ENCODE measurements at places on chromosomes 1 and 21. TPM values are rescaled to one million over a fixed set of nuclear protein-coding genes. Genes with fewer than 3 reads are reported as not detected.
A peak's percentile ranks its signal among the peaks of the same experiment; 100 is the strongest.

DNA sequence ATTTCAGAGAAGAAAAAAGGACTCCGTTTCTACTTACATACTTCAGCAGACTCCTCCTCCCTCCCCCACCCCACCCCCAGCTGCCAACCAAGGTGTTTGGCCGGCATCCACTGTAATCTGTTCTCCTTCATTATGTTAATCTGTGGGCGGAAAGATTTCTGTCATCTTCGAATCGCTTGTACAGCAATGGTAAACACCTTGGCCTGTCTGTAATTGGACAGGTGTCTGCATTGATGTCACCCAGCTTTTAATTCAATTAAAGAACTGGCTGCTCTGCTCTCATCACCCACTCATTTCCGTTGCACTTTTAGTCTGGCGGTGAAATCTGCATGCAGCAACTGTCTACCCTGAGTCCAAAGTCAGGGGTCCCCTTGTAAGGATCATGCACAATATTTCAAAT is 368.6 kb downstream of the USH2A start:
- H3K36me3 ChIP-seq, result no peaks in the 10 kb centered on the region
- H3K27me3 ChIP-seq, result no peaks in the 10 kb centered on the region
- H3K27ac ChIP-seq, result no peak overlapping the region
- DNase-seq, result no peak
- H3K4me1 ChIP-seq, result no peaks in the 10 kb centered on the region
- H3K4me3 ChIP-seq, result no peak overlapping the region

GRCh38 chr1:177281901-177282300 is 111.1 kb downstream of the BRINP2 start:
- no peak for DNase-seq
- no peaks in the 10 kb centered on the region for H3K27me3 ChIP-seq
- H3K4me1 ChIP-seq, result no peaks in the 10 kb centered on the region
- no peaks in the 10 kb centered on the region for H3K36me3 ChIP-seq
- no peak overlapping the region for H3K4me3 ChIP-seq
- no peak overlapping the region for H3K27ac ChIP-seq

DNA sequence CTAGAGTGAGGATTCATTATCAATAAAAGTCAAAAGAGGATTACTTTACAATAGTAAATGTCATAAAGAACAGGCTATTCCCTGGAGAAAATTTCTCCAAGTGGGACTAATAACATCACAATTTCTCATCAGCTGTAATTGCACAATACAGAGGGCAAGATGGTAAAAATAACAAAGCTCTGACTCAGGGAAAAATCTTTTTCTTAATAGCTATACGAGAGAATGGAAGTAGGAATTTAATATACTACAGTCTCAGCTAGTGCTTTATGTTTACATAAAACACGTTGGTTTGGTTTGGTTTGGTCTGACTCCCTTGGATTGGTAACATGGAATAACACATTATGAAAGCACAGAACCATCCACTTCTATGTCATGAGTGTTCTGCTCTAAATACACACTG is 397.6 kb downstream of the LRRIQ3 start:
- H3K27me3 ChIP-seq, result no peaks in the 10 kb centered on the region
- no peak for DNase-seq
- H3K4me3 ChIP-seq, result no peak overlapping the region
- no peak overlapping the region for H3K27ac ChIP-seq
- H3K36me3 ChIP-seq, result no peaks in the 10 kb centered on the region
- no peaks in the 10 kb centered on the region for H3K4me1 ChIP-seq

DNA sequence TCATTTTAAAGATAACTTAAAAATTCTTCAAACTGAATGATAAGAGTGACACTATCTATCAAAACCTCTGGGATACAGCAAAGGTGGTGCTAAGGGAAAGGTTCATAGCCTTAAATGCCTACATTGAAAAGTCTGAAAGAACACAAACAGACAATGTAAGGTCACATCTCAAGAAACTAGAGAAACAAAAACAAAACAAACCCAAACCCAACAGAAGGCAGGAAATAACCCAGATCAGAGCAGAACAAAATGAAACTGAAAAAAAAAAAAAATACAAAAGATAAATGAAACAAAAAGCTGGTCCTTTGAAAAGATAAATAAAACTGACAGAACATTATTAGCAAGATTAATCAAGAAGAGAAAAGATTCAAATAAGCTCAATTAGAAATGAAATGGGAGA is 6.8 kb downstream of the ODF2L start:
- H3K27ac ChIP-seq, result no peak overlapping the region
- H3K36me3 ChIP-seq, result no peaks in the 10 kb centered on the region
- H3K27me3 ChIP-seq, result no peaks in the 10 kb centered on the region
- H3K4me1 ChIP-seq, result peaks cover 8% of the 10 kb centered on the region

GRCh38 chr1:209598227-209598626 is 14.7 kb downstream of the CAMK1G start:
- no peaks in the 10 kb centered on the region for H3K4me1 ChIP-seq
- H3K4me3 ChIP-seq, result no peak overlapping the region
- H3K27me3 ChIP-seq, result peaks cover 4% of the 10 kb centered on the region
- H3K27ac ChIP-seq, result no peak overlapping the region
- no peak for DNase-seq
- H3K36me3 ChIP-seq, result no peaks in the 10 kb centered on the region

- H3K4me1 ChIP-seq, result no peaks in the 10 kb centered on the region
- DNase-seq, result no peak
- H3K27me3 ChIP-seq, result no peaks in the 10 kb centered on the region
- no peaks in the 10 kb centered on the region for H3K36me3 ChIP-seq
- no peak overlapping the region for H3K4me3 ChIP-seq
Observed at GRCh38 chr21:41869771-41870170, 9.4 kb downstream of the PRDM15 start.

GRCh38 chr1:30036666-30037065 is 686.7 kb downstream of the MATN1 start:
- no peak overlapping the region for H3K4me3 ChIP-seq
- DNase-seq, result no peak
- H3K36me3 ChIP-seq, result no peaks in the 10 kb centered on the region
- H3K4me1 ChIP-seq, result peaks cover 3% of the 10 kb centered on the region

DNA sequence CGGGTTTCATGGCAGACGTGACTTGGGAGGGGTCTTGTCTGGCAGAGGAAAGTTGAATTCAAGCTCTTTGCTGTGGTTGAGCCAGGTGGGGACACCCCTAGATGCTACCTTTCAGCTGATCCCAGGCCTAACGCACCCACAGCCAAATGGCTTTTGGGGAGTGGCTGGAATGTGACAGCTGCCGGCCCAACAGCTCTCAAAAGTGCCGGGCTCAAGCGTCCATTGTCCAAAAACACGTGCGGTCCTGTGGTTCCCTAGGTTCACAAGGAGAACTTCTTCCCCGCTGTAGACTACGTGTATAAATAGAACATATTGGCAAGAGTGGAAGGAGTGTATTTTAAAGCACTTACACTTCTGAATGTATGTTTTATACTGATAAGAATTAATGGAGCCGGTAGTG is 87.1 kb upstream of the ARHGEF16 start:
- no peak for DNase-seq
- peaks cover 21% of the 10 kb centered on the region for H3K4me1 ChIP-seq
- H3K36me3 ChIP-seq, result no peaks in the 10 kb centered on the region
- H3K27ac ChIP-seq, result no peak overlapping the region

DNA sequence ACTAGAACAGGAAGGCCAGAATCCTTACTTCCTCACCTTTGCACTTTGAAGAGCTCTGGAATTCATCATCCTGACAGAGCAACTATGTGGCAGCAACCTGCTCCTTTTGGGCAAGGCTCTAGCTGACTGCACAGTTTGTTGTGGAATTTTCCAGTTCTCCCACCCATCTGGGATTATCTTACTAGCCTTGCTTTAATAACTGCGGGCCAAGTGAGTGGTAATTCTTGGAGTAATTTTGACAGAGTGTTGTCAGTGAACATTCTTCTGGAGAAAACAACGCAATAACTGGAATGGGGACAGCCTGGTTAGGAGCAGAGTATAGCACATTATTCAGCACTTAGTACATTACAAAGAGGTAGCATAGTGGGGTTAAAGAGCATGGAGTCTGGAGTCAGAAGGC is 75.3 kb downstream of the NTMT2 start:
- H3K4me1 ChIP-seq, result peaks cover 12% of the 10 kb centered on the region
- H3K4me3 ChIP-seq, result no peak overlapping the region
- H3K27me3 ChIP-seq, result no peaks in the 10 kb centered on the region

- H3K4me1 ChIP-seq, result peaks cover 32% of the 10 kb centered on the region
- DNase-seq, result no peak
- H3K27ac ChIP-seq, result peak overlapping the region; percentile 71
- H3K36me3 ChIP-seq, result no peaks in the 10 kb centered on the region
- no peaks in the 10 kb centered on the region for H3K27me3 ChIP-seq
- H3K4me3 ChIP-seq, result no peak overlapping the region
Observed at GRCh38 chr1:229058729-229059128, 212.2 kb upstream of the RAB4A start.

DNA sequence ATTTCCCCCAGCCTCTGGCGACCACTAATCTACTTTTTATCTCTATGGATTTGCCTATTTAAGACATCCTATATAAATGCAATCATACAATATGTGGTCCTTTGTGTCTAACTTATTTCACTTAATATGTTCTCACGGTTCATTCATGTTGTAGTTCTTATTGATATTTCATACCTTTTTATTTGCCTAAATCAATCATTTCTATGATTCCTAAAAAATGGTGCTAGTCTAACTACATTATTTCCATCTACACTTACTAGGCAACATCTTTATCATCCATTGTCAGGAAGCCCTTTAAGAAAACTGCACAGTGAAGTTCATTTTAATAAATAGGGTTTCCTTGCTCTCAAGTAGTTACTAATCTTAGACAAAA is 380 bp upstream of the FBXO28 start:
- H3K4me3 ChIP-seq, result peak overlapping the region; percentile 83
- no peaks in the 10 kb centered on the region for H3K27me3 ChIP-seq
- H3K27ac ChIP-seq, result peak overlapping the region; percentile 87
- no peaks in the 10 kb centered on the region for H3K36me3 ChIP-seq

DNA sequence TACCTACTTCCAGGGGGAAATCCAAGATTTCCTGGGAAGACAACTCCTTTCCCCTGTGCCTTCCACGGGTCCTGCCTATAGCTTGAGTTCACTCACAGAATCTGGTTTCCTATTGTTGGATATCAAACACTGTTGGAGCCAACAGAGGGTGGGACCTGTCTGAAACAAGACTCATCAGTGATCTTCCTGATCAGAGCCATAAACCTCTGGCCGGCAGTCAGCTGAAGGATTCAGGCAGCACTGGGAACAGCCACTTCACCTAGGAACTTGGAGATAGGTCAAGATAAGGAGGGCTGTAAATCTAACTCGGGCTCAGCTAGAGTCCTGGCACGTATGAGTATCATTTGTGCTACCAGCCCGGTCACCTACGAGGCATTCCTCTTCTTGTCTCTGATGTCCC is 23.3 kb downstream of the SH3BP5L start:
- no peak overlapping the region for H3K27ac ChIP-seq
- no peak for DNase-seq
- no peaks in the 10 kb centered on the region for H3K27me3 ChIP-seq
- H3K36me3 ChIP-seq, result no peaks in the 10 kb centered on the region
- H3K4me3 ChIP-seq, result no peak overlapping the region

- no peak overlapping the region for H3K27ac ChIP-seq
- no peaks in the 10 kb centered on the region for H3K36me3 ChIP-seq
- DNase-seq, result no peak
- no peaks in the 10 kb centered on the region for H3K27me3 ChIP-seq
- H3K4me3 ChIP-seq, result no peak overlapping the region
Observed at GRCh38 chr1:51520700-51521248, 1.7 kb upstream of the EPS15 start.

ZNF697 gene
- total RNA-seq, result 2.6 TPM

ZSWIM5 gene
- 2.4 TPM for total RNA-seq

C8B gene
- total RNA-seq, result not detected

PACC1 gene
- total RNA-seq, result 6.0 TPM

TMPRSS3 gene
- not detected for total RNA-seq

LMX1A gene
- not detected for total RNA-seq

OR2T2 gene
- total RNA-seq, result not detected

Data from suprapubic skin (tissue), 4 donors.